ENCODE measurements at places on chromosomes 3 and 15.

DNA sequence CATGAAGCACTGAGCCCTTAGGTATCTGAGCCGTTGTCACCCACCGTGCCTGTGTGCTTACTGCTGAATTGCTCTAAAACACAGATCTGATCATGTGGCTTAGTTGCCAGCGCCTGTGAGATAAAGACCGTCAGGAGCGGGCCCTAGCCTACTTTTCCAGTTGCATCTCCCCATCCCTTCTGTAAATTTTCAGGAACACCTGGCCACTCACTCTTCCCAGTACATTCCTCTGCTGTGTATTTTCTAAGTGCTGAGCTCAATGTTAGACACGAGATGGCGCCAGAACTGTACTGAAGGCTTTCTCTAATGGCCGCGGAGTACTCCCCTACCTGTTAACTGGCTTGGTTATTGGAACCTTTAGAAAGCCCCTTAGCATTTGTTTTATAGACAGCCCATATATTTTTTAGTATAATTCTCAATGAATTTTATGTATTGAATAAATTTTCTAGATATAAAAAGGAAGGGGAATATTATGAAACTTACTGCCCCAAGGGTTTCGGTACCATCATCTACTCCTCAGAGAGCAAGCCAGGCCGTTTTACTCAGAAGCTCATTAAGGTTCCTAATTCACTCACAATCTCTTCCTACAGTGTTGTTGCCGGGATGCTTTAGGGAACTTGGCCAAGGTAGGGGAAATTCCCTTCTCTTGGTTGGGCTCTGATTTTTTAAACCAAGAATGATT, 16.7 kb upstream of the WNT7A start:
- no peak for DNase-seq

- no peak for DNase-seq
These were observed 144.6 kb downstream of the FOXP1 start for GRCh38 chr3:71438904-71439303.

- no peak for DNase-seq
These were observed 12.8 kb downstream of the WDR48 start for GRCh38 chr3:39064646-39065045.

DNA sequence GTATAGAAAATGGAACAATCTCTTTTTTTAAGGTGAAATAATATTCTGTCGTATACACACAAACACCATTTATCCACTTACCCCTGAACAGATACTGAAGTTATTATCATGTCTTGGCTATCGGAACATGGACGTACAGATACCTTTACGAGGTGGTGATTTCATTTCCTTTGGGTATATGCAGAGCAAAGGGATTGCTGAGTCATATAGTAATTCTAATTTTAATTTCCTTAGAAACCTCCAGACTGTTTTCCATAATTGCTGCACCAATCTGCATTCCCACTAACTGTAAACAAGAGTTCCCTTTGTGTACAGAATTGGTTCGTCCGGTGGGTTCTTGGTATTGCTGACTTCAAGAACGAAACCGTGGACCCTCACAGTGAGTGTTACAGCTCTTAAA, 179.4 kb downstream of the SHOX2 start:
- DNase-seq, result no peak

DNA sequence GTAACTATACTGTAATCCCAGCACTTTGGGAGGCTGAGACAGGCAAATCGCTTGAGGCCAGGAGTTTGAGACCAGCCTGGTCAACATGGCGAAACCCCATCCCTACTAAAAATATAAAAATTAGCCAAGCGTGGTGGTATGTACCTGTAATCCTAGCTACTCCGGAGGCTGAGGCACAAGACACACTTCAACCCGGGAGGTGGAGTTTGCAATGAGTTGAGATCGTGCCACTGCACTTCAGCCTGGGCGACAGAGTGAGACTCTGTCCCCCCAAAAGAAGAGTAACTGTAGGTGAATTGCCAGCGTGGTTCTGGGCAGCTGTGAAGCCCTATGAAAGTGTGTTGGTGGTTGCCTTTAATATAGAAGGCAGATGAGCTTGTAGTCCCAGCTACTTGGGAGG, 95.9 kb downstream of the SLCO3A1 start:
- no peak for DNase-seq

- DNase-seq, result no peak
These were observed 30.6 kb downstream of the SLC28A1 start for GRCh38 chr15:84914909-84915605.

GRCh38 chr15:69265347-69265955, 33.3 kb upstream of the PAQR5 start:
- no peak for DNase-seq
